ENCODE measurements at places on chromosomes 5 and 9. TPM values are rescaled to one million over a fixed set of nuclear protein-coding genes. Genes with fewer than 3 reads are reported as not detected.

- no peak for DNase-seq
Observed at GRCh38 chr9:23820451-23821374, 5.3 kb downstream of the ELAVL2 start.

DNA sequence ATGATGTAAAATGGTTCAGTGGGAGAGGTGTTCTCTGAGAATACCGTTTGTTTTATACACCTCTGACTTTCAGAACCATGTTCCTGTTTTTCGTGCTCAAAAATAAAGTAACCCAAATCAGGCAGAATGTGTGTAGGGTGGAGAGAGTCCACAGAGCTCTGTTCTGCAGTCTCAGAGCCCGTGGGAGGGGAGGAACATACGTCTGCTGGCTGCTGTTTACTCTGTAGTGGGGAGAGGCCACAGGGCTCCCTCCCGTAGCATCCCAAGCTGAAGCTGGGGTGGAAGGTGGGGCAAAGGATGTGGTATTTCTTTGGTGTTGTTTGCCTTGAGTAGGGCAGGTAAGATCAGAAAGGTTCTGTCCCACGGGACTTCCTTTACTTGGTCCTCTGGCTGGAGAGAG lies 348.5 kb downstream of the DNAH5 start:
- no peak for DNase-seq

GRCh38 chr9:130235558-130236435 lies 29.8 kb upstream of the HMCN2 start:
- DNase-seq: peak; percentile 74

DNA sequence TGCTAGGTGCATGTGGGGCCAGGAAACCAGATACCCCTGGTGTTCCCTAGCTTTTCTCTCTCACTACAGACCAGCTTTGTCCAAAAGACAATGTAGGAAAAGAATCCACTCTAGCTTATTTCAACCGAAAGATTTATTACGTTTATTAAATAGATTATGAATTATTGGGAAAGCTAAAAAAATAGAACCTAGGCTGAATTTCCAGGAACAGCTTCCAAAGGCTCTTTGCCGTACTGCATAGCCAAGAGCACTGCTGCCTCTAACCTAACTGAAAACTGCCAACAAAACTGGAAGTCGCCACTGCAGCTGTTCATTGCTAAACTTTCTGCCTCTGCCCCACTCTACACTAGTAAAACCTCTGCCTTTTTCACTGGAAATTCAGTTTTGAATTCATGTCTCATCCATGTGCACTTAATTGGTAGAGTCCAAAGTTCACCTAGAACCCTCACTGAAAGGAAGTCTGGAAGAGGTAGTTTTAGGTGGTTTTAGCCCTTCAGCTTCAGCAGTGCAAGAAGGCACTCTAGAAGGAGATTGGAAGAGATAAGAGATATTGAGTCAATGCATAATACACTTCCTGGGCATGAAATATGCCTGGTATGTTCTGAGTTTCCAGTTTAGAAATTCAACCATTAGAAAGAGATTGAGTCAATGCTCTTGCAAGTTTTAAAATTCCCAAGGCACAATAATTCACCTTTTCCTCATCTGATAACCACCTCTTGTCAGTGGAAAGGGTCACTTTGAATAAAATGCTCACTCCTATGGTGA lies 927.9 kb downstream of the MAT2B start:
- DNase-seq: no peak

- no peak for DNase-seq
Observed at GRCh38 chr5:17157916-17158529, 59.4 kb upstream of the BASP1 start.

DNA sequence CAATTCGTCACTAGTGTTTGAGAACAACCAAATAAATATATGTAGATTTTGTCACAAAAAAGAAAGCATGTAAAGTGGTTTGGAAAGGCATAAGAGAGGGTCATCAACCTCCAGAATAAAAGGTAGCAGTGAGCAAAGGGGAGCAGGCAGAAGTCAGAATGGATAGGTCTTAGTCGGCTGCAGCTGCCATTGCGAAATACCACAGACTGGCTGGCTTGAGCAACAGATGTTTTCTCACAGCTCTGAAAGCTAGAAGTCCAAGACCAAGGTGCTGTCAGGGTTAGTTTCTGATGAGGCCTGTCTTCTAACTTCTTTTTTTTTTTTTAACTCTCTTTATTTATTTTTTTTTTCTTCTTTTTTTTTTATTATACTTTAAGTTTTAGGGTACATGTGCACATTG lies 208.1 kb upstream of the PIK3R1 start:
- DNase-seq: peak; percentile 61

- no peak for DNase-seq
Observed at GRCh38 chr5:139273322-139273571, 20.3 kb upstream of the MATR3 start.

DNA sequence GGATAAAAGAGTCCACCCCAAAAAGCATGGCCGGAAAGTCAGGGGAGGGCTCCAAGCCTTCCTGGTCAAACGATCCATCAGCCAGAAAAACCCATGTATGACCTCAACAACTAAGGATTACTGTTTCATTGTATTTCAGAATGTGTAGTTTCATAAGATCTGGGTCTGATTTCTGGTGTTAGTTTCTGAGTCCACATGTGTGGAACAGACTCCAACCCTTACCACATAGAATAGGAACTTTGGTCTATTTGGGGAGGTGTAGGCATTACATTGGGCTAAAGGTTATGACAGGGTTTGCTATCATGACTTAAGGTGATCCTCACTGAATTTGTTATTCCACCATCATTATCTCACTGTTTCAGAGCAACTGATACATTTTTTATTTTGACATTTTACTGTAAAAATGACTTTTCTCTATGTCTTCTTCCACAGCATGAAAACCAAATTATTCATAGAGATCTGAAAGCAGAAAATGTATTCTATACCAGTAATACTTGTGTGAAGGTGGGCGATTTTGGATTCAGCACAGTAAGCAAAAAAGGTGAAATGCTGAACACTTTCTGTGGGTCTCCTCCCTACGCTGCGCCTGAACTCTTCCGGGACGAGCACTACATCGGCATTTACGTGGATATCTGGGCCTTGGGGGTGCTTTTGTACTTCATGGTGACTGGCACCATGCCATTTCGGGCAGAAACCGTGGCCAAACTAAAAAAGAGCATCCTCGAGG lies 33.5 kb downstream of the HMGCS1 start:
- no peak for DNase-seq

- DNase-seq: no peak
Observed at GRCh38 chr5:154962494-154962893, 21.6 kb downstream of the MRPL22 start.

- no peak for DNase-seq
Observed at GRCh38 chr9:97394881-97395280, 17.0 kb upstream of the TDRD7 start.

Gene AFAP1L1
- total RNA-seq: 38.6 TPM

Gene ARSI
- total RNA-seq: 0.68 TPM

Gene CATSPER3
- 0.31 TPM for total RNA-seq

Gene SLC6A19
- not detected for total RNA-seq

Gene PRRX2
- total RNA-seq: 1.8 TPM

Gene F2R
- 6.5 TPM for total RNA-seq

Gene FAM114A2
- total RNA-seq: 35.0 TPM

Gene CDH9
- not detected for total RNA-seq

Gene GNA14
- 5.5 TPM for total RNA-seq

Data from left cardiac atrium (tissue), 4 donors.